ENCODE measurements at places on chromosomes 6 and 20.

- no peak for DNase-seq
Measured at GRCh38 chr6:111192911-111193555, 105.7 kb downstream of the SLC16A10 start.

DNA sequence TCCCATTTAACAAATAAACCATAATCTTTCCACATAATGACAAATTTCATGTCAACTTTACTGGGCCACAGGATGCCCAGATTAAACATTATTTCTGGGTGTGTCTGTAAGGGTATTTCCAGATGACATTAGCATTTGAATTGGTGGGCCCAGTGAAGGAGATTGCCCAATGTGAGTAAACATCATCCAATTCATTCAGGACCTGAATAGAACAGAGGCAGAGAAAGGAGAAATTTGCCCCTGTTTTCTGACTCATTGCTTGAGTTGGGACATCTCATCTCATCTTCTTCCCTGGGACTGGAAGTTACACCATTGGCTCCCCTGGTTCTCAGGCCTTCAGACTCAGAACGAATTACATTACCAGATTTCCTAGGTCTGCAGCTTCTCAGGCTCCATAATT lies 142.9 kb downstream of the TPBG start:
- DNase-seq = no peak

DNA sequence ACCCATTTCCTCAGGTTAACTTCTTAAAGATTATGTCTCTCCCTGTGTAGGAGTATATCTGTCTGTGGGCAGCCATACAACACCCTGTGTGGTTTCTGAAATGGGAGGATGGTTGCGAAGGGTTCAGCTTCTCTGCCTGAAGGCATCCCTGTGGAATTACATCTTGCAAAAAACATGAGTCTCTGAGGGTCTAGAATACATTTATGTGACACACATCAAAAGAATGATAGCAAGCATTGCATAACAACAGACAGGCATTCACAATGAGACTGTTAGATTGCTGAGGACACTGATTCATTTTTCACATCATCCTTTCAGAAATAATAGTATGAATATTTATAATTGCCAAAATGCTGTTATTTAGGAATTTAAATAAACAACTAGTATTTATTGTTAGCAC lies 670.9 kb downstream of the HTR1B start:
- DNase-seq = no peak

DNA sequence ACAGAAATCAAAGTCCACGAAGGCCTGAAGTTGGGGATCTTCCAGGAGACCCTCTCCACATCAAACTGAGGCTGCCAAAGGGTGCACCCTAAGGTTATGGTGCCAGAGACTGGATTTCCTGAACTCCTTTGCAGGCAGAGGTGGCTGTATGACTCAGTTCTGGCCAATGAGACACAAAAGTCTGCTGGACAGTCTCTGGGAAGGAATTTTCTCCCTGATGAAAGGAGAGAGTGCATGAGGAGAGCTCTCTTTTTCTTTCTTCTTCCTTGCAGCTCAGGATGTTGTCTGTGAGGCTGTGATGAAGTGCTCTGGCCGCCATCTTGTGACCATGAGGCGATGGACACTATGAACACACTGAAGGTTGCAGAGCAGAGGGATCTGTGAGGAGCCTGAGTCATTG lies 85.2 kb downstream of the MDGA1 start:
- DNase-seq = no peak

GRCh38 chr6:113182370-113183141 lies 674.6 kb upstream of the MARCKS start:
- DNase-seq = no peak

DNA sequence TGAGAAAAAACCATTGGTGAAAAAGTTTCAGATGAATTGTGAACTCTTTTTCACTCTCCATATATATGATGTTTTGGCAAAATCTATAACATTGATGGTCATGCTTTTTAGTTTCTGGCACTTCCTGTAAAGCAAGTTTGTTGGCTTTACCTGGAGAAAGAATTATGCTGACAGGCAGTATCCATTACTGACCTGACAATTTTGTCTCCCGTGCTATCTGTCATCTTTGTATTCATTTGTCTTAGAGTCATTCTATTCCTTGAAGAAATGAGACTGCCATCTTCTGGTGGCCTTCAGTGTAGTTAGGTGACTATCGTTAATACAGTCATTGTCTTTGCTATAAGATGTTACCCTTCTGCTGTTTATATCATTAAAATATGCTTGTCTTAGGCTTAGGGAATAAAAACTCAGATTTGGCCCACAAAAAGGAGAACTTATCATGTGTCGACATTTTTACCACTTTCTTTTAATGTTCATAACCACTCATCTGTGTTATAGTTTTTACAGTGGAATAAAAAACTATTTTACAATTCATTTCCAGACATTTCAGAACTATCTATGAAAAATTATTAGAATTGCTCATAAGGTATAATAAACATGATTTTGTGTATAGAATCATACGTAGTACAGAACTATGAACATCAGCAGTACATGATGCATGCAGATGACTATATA lies 707.0 kb downstream of the EPM2A start:
- peak; percentile 59 for DNase-seq

- DNase-seq = no peak
Measured at GRCh38 chr6:41280381-41281057, 6.0 kb downstream of the TREM1 start.

DNA sequence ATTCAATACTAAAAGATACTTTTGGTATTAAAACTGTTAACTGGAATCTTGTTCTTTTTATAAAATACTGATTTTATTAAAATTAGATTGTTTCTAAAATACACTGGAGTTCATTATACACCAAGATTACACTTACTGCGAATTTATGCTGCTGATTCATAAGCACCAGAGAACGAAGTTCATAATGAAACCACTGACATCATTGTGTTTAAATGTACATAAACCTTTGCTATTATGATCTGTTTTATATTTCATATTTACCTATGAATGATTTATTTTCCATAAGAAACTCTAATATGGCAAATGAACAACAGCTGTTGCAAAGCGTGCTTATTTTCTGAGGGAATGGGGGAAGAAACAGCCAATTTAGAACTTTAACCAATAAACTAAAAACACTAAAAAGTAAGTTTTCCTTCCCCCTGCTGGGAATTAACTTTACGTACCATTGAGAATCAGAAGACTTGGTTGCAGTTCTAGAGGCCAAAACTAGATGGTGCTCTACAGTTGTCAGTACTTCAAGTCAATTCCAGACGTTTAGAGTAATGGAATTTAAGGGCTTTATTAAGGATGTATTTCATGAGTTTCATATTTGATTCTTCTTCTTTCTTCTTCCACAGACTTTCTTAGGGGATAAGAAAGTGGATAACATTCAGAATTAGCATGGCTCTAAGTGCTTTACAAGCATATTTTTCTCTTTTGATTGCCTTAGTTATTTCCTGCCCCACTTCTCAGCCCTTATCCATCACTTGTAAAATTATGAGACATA lies 30.8 kb upstream of the COL19A1 start:
- DNase-seq = peak; percentile 29

DNA sequence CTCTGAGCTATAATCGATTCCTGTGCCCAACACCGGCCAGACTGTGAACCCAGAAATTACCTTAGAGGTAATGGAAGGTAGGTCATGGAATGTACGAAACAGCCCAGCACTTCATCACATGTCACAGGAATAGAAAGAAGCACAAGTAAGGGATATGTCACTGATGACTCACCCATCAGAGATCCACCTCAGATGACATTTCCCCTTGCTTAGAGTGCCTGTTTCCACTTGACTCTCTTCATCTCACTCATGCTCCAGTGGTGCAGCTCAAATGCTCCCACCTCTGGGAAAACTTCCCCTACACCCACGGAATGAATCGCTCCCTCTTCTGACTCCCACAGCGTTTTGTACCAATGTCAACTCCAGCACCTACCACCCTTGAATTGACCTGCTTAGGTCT lies 381.6 kb upstream of the CNR1 start:
- no peak for DNase-seq

GRCh38 chr6:145047891-145048290 lies 687.4 kb downstream of the EPM2A start:
- DNase-seq = no peak

DNA sequence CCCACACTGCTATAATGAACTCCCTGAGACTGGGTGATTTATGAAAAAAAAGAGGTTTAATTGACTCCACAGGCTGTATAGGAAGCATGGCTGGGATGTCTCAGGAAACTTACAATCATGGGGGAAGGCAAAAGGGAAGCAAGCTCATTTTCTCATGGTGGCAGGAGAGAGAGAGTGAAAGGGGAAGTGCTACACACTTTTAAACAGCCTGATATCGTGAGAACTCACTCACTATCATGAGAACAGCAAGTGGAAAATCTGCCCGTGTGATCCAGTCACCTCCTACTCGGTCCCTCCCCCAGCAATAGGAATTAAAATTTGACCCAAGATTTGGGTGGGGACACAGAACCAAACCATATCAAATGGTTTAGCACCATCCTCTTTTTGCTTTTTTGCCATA lies 116.6 kb upstream of the CEP162 start:
- no peak for DNase-seq

GRCh38 chr6:111653979-111654378 lies 48.3 kb upstream of the TRAF3IP2 start:
- DNase-seq = no peak

GRCh38 chr20:51736947-51737346 lies 31.2 kb downstream of the ATP9A start:
- no peak for DNase-seq

- peak; percentile 30 for DNase-seq
Measured at GRCh38 chr6:138339024-138339423, 38.7 kb upstream of the SMIM28 start.

DNA sequence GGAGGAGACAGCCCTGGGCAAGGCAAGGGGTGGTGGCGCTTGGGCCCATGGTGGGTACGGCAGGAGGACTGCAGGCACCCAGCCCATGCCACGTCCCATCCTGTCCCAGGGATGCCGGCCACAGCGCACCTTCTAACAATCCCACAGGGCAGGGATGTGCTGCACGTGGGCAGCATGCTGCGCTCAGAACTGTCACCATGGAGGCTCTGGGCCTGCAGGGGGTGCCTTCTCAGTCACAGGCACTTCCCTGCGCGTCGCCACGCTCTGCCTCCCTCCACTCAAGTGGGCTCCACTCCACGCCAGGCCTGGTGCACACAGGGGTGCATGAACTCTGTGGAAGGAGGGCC lies 2.4 kb downstream of the CABLES2 start:
- no peak for DNase-seq

DNA sequence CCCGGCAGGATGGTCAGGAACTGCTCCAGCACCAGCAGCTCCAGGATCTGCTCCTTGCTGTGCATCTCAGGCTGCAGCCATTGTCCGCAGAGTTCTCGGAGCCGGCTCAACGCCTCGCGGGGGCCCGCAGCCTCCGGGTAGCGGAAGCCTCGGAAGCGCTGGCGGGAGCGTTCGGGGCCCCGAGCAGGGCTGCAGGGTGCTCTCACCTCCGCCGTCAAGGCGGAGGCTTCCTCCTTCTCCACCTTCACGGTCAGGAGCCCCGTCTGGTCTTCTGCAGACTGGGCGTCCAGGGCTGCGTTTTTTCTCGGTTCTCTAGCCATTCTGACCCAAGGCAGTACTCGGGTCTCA lies 434 bp downstream of the ZKSCAN4 start:
- peak; percentile 34 for DNase-seq

GRCh38 chr6:106749609-106750008 lies 120.2 kb downstream of the QRSL1 start:
- no peak for DNase-seq

Measured in iPS-NIHi11 (cell line).